ENCODE measurements at places on chromosomes 16 and 17.

DNA sequence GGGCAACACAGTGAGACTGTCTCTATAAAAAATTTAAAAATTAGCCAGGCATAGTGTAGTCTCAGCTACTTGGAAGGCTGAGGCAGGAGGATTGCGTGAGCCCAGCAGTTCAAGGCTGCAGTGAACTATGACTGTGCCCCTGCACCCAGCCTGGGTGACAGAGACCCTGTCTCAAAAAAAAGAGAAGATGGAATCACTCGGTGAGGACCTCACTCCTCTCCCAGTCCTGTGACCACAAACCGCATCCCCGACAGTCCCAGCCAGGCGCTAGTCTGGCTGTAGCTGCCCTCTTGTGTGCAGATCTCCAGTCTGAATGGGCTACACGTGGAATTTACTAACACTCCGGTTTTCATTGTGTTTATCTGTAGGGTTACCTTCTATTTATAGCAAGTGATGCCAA is 11.1 kb downstream of the DEXI start:
- no peak for DNase-seq

- no peak for DNase-seq
Observed at GRCh38 chr17:49742166-49742638, 21.7 kb downstream of the FAM117A start.

- no peak for DNase-seq
Observed at GRCh38 chr16:68000450-68000849, 1.2 kb upstream of the DPEP2 start.

DNA sequence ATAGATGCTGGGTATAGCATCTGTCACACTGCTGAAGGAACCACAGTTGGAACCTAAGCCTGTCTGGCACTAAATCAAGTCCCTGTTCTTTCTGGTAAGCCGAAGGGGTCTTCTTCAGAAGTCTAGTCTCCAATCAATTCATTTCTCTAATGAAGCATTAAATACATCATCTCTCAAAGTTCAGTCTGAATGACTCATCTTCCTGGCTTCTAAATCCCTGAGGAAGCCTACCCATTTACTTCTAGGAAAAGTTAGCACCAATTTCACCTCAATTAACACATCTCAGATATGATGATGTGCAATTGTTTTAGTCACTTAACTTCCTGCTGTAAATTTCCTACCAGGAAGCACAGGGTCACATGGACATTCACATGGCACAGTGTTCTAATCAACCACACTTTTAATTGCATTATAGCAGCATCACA is 49.9 kb downstream of the TEX14 start:
- no peak for DNase-seq

GRCh38 chr17:8916466-8916865 is 49.0 kb upstream of the PIK3R6 start:
- no peak for DNase-seq

- DNase-seq: no peak
Observed at GRCh38 chr16:30429418-30429677, 482 bp downstream of the DCTPP1 start.

GRCh38 chr17:76735006-76735405 is 2.1 kb downstream of the SRSF2 start:
- no peak for DNase-seq

GRCh38 chr16:79687249-79688130 is 87.0 kb upstream of the MAF start:
- DNase-seq: no peak

GRCh38 chr16:81996664-81997509 is 14.4 kb downstream of the SDR42E1 start:
- no peak for DNase-seq

DNA sequence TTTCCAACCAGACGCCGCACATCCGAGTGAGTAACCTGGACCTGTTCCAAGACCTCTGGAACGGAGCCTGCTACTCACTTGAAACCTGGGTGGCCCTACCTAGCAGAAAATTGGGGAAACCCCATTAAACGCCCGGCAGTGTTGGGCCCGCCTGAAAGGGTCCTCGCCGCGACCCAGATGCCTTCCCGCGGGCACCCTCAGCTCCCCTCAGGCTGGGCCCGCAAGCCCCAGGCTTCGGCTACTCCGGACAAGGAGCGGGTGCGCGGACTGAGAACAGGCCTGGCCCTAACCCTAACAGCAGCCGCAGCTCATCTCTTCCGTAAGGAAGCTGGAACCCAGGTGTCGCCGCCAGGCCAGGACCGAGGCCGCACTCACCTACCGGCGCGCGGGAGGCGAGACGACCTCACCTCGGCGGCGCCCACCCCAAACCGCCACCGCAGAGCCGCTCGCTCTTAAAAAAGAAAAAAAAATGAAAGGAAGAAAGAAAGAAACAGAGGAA is 344 bp downstream of the PSME3IP1 start:
- DNase-seq: no peak

GRCh38 chr16:72024862-72025382 is 16.4 kb downstream of the DHODH start:
- no peak for DNase-seq

GRCh38 chr17:34852614-34853013 is 108.6 kb downstream of the CCT6B start:
- DNase-seq: no peak

- no peak for DNase-seq
Observed at GRCh38 chr16:20040011-20040410, 33.7 kb downstream of the GPR139 start.

DNA sequence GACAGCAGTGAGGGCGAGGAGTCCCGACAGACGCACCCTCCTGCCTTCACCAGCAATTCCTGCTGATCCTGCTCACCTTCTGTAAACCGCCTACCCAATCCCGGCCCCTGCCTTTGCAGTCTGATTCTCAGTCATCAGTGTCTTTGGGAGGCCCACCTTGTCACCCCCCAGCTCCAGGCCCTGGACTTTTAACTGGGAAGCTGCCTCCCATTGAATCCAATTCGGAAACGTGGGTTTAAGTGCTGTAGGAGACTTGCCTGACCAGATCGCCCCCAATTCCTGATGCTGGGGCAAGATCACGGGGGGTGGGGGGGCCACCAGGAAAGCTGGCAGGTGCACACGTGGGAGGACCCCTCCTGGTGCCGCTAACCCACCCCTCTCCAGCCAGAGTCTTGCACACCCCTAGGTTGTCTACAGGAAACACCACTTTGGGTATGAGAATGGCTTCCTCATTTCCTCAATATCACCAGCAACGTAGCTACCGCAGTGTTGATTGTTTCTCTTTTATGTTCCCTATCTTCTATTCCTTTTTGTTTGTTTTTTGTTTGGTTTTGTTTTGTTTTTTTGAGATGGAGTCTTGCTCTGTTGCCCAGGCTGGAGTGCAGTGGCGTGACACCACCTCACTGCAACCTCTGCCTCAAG is 46.6 kb upstream of the CMIP start:
- DNase-seq: no peak

- no peak for DNase-seq
Observed at GRCh38 chr16:4415538-4416199, 727 bp downstream of the CORO7 start.

DNA sequence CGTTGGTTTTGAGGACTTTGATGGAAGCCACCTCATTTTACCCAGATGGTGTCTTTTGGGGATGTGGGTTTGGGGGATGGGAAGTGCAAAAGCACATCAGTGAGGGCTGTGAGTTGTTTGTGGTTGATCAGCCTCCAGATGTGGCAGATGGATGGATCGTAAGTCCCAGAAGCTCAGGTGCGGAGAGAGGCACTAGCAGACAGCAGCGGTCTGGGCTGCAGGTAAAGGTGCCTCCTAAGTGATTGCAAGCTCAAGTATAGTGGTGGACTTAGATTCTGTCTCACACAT is 18.0 kb downstream of the HS3ST3B1 start:
- no peak for DNase-seq

- no peak for DNase-seq
Observed at GRCh38 chr16:49757559-49758069, 98.3 kb downstream of the ZNF423 start.

- DNase-seq: no peak
Observed at GRCh38 chr17:57004944-57005579, 27.1 kb downstream of the SCPEP1 start.

GRCh38 chr16:66563574-66564334 is 2.5 kb upstream of the CMTM1 start:
- DNase-seq: no peak

DNA sequence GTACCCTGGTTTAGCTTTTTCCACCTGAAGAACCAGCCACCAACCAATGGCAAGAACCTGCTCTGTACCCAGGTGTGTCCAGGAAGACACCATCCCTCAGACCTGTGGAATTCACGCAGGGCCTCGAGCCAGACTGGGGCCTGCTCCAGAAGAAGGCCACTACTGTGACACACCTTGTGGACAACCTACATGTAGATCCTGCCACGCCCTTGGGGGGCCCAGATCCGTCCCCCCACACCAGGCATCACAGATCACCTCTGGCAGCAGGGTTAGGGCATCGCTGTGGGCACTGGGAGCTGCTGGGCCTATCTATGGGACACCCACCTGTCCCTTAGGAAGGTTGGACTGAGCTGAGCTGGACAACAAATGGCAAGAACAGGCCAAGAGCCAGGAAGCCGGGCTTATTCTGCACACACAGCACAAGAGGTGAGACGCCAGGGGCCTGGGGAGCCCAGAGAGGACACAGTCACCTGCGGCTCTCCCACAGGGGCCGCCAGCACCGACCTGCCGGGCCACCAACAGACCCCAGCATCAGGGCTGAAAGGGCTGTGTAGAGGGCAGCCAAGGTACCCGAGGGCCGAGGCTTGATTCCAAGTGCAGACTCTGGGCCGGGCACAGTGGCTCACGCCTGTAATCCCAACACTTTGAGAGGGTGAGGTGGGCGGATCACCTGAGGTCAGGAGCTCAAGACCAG is 7.7 kb downstream of the FAAP100 start:
- DNase-seq: no peak

GRCh38 chr16:17211797-17212196 is 259.0 kb downstream of the XYLT1 start:
- DNase-seq: no peak

- DNase-seq: no peak
Observed at GRCh38 chr17:72022328-72023275, 98.2 kb upstream of the SOX9 start.

DNA sequence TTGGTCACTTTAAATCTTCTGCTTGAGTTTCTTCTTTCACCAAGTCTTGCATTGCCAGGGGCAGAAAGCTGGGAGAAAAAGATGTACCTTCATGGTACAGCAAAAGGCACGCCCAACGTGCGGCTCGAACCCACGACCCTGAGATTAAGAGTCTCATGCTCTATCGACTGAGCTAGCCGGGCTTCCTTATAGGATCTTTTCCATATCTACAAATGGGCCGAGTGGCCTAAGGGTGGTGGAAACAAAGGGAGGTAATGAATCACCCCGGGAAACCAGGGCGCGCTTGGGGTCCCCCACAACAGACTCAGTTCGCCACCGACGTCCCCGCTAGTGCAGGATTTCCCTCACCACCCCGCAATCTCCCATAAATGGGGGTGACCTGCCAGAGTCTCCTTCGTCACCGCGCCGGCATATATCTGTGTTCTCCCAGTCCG is 7.5 kb upstream of the OR1F1 start:
- DNase-seq: no peak

GRCh38 chr17:43891851-43892646 is 15.3 kb downstream of the MPP2 start:
- no peak for DNase-seq

- no peak for DNase-seq
Observed at GRCh38 chr17:74687886-74688285, 24.8 kb downstream of the CD300LF start.

DNA sequence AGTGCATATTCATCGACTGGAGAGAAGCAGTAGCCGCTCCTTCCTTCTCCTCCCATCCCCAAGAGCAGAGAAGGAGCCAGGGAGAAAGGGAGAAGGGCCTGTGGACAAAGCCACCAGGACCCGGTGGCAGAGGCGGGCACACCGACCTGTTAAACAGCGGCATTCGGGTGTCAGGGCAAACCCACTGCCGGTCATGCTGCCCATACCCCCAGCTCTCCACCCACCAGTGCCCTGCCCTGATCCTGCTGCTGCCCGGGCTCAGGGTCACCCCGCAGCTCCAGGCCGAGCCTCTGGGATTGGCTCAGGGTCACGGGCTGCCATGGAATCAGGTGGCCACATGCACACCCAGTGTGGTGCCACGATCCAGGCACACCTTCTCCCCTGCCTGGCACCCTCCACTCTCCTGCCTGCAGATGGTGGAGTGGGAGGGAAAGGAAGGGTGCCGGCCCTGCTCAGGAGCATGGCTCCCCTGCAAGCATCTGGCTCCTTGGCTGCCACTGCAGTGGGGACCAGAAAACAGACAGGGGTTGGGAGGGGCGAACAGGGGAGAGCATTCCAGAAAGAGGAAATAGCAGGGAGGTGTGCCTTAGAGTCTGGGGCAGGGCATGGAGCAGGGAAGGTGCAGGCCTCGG is 18.3 kb upstream of the RASD1 start:
- DNase-seq: no peak

GRCh38 chr17:2054512-2055291 is at the start of gene HIC1:
TSS of gene HIC1 (plus strand) at chr17:2055103. CDS start at chr17:2056691, 1,588 bp downstream.
- DNase-seq: no peak

GRCh38 chr17:48603959-48604769 is 622 bp downstream of the HOXB6 start:
- no peak for DNase-seq

DNA sequence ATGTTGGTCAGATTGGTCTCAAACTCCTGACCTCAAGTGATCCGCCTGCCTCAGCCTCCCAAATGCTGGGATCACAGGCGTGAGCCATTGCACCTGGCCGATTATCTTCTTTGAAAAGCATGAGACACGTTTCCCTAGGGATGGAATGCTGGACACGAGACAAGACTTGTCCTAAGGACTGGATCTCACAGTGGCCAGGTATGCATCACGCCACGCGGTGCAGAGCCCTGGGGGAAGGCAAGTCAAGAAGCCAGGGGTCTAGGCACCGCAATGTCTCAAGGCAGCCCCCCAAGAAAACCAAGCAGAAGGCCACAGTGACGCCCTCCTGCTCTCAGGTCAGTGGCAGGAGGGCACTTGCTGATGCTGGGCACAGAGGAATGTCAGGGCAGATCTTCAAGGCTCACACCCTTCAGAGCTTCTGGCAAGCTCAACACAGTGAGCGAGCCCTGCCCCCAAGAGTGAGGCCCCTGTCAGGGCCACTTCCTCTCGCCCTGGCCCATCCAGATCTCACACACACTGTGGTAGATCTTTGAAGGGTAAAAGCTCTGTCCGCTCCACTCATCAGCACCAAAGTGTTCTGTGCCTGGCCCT is 134.7 kb downstream of the ZNF778 start:
- DNase-seq: no peak

- no peak for DNase-seq
Observed at GRCh38 chr17:45784293-45784740, at the start of gene CRHR1. TSS of gene CRHR1 (plus strand) at chr17:45784320. CDS start at chr17:45784545, 225 bp downstream.

DNA sequence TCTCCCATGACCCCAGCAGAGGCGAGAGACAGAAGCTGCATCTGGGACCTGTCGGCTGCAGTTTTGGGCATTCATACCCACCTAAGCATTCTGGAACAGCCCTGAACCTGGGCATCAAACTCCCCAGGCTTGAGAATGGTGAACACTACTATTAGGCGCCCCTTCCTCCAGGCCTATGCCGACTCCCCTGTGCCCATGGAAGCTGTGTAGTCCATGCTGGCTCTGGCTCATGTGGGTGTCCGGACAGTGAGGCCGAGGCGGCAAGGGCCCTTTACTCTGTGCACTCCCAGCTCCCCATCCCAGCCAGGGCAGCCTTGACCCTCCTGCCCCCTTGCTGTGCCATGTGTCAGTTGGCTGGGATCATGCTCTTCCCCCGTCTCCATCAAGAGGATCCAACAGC is 89.0 kb upstream of the TOB1 start:
- DNase-seq: no peak

Measured in esophagus squamous epithelium (tissue), 5 donors.